ENCODE measurements at places on chromosomes 6 and 20. TPM values are rescaled to one million over a fixed set of nuclear protein-coding genes. Genes with fewer than 3 reads are reported as not detected.
A peak's percentile ranks its signal among the peaks of the same experiment; 100 is the strongest.

DNA sequence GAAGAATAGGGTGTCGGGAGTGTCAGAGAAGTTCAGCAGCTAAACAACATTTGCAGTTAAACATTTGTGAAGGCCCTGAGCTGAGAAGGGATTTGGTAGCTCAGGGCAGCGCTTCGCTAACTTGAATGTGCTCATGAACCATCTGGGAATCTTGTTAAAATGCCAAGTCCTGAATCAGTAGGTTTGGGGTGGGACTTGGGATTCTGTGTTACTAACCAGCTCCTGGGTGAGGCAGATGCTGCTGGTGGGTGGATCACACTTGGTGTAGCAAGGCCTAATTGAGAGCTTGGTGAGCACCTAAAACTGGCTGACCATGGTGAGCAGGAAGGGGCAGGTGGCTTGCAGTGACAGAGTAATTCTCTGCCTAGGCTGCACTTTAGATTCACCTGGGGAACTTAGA, 5.9 kb downstream of the PTPRA start:
- DNase-seq, result no peak

- DNase-seq, result no peak
Observed at GRCh38 chr20:50151034-50151743, 2.3 kb downstream of the PEDS1 start.

- DNase-seq, result no peak
Observed at GRCh38 chr6:115554060-115554459, 506.6 kb downstream of the FRK start.

DNA sequence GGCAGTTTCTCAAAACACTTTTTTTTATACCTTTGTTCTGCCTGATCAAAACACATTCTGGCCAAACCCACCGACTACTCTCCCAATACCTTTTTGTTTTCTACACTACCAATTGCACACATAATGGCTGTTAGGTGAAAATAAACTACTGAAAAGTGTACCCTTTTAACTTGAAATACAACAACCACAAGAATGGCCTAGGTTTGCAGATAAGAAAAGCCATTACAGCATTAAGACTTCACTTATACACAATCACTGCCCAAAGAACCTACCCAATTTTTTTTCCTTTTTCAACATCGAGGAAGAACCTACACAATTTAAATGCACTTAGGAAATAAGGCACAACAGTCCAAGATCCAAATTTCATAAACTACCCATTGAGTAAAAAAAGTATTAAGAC, 1.8 kb downstream of the SEC63 start:
- DNase-seq, result no peak

GRCh38 chr20:49633643-49634042, 65.7 kb upstream of the PTGIS start:
- DNase-seq, result no peak

DNA sequence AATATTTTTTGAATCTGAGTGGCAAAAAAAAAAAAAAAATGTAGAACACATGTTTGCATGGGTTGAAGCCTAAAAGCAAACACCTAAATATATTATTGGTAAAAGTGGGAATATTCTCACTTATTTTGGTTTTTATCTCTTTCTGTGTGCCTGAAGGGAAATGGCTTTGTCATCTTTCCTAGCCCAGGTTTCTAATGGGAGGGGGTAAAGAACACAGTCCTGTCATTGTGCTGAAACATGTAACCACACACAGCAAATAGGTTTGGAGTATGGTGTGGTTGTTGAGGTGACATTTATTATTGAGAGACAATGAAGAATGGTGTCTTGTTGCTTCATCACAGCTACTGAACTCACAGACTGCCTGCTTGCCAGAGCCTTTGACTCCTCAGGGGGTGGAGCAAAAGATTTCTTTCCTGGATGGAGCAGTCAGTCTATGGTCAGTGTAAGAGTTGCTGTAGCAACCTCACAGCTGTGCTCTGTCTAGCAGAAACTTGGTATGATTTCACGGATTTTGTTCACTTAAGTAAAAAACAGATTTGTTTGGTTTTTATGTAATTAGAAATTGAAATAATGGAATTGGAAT, 70.2 kb downstream of the CEP57L1 start:
- DNase-seq, result no peak

GRCh38 chr6:84095156-84095555, 61.6 kb downstream of the MRAP2 start:
- no peak for DNase-seq

DNA sequence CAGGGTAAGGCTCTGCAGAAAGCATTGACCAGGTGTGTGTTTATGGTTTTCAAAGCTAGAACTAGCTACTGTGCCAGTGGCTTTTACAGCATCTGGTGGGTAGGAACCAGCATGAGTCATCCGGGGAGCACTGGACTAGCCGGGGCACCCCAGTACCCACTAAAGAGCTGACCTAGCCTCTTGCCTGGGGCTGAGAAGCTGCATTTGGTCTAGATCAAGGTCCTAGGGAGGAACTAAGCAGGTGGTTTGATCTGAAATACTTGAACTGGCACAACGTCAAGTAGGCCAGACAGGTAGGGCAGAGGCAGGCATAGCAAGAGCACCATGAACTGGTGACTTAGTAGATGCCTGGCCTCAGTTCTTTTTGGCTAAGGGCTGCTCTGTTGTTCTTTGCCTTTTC, 109.8 kb upstream of the PTPRK start:
- no peak for DNase-seq

- no peak for DNase-seq
Observed at GRCh38 chr20:40050596-40050995, 638.4 kb downstream of the MAFB start.

GRCh38 chr20:41848180-41848579, 230.0 kb upstream of the CHD6 start:
- DNase-seq, result no peak

- no peak for DNase-seq
Observed at GRCh38 chr6:112439010-112439409, 91.9 kb downstream of the RFPL4B start.

GRCh38 chr20:46895906-46896242, 1.2 kb downstream of the EYA2 start:
- no peak for DNase-seq

DNA sequence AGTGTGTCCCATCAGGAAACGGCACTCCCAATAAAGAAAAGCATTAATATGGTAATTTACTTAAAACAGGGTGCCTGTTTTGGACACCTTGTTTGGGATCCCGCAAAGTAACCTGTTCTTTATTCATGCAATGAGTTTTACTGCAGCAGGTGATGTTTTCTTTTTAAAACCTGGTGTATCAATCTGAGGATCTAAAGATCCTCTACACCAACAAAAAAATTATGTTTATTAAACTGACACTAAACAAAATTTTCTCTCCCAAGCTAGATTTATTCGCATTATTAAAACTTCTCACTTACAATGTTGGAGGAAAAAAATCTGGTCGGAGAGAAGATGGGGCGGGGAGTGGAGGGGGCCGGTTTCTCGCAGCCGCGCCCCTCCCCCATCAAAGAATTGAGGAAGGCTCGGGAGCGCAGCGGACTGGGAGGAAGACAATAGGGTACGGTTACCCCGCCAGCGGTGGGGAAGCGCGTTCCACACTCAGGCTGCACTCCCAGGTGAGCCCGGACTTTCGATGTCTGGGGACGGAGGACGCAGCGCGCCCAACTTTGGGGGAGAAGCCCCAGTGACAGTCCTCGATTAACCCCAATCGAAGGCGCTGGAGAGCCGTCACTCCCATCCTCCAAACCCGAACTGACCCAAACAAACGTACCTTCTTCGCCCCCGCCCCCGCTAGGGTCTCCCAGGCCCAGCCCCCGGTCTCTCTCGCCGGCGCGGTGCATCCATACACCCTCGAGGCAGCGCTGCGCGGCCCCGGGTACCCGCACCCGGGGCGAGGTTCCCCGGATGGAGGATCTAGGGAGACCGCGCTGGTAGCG, 1.3 kb downstream of the CD24 start:
- no peak for DNase-seq

- no peak for DNase-seq
Observed at GRCh38 chr20:12409501-12409900, 491.8 kb downstream of the BTBD3 start.

- DNase-seq, result no peak
Observed at GRCh38 chr6:23073821-23074220, 504.5 kb downstream of the HDGFL1 start.

GRCh38 chr6:29887819-29888776, 54.2 kb upstream of the HLA-A start:
- DNase-seq, result peak; percentile 88

GRCh38 chr6:139925894-139926641, 551.6 kb upstream of the CITED2 start:
- DNase-seq, result no peak

- DNase-seq, result no peak
Observed at GRCh38 chr6:2917801-2918445, 14.8 kb upstream of the SERPINB9 start.

DNA sequence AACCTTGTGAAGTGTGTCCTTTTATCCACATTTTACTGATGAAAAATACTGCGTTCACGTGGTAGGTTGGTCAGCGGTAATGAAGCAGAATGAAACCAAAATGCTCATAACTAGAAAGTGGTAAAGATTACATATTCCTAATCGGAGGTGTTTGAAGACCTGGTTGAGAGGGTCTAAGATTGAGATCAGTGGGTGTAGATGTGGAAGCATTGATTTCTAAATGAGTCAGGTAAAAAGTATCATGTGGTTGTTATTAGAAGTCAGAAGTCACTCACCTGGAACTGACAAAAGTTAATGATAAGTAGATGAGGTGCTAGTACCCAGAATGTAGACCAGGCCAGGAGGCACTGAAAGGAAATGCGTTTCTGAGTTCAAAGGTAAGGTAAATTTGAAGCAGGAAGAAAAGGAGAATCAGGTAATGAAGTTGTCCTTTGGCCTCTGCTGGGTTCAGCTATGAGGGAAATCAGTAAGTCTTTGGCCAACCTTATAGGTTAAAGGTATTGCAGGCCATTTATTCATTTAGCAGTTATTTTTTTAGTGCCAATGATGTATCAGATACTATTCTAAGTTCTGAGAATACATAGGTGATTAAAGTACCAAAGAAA, 31.2 kb downstream of the FAM83B start:
- no peak for DNase-seq

GRCh38 chr20:25309395-25310267, 61.7 kb downstream of the PYGB start:
- peak; percentile 60 for DNase-seq

- DNase-seq, result peak; percentile 81
Observed at GRCh38 chr6:37283671-37284151, 25.8 kb upstream of the TMEM217 start.

DNA sequence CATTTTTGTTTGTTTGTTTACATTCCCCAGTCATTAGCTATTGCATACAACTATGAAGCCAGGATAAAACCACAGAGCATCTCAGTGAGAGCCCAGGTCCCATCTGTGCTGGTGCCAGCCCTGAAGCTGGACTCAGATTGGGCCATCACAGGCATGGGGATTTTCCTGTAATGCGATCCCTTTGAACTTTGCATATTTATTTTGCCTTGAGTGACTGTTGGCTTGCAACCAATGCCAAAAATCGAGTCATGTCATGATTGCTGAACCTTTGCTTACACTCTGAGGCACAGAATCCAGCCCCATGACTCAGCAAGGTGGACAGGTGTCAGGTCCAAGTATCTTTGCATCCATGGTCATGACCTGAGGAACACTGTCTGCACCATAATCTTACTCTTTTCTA, 46.2 kb upstream of the GGTLC1 start:
- DNase-seq, result no peak

DNA sequence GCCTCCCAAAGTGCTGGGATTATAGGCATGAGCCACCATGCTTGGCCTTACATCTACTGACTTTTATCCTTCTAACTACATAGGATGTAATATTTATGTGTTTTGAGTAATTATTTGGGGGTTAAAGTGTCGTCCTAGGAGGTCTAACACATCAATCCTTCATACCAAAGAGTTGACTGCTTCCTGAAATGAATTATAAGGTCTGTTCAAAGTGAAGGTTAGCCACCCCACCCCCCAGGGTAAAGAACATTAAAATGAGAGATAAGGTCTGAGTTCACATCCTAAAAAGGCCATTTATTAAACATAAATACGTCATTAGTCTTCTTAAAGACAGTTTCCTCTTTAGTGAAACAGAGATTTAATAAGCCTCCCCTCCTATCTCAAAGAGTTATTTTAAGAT, 33.8 kb downstream of the TNFAIP3 start:
- DNase-seq, result no peak

OR2J3 gene
- not detected for total RNA-seq

GTSF1L gene
- not detected for total RNA-seq

CD2AP gene
- 10.8 TPM for total RNA-seq

TBX18 gene
- total RNA-seq, result 5.5 TPM

ZSCAN23 gene
- total RNA-seq, result 2.1 TPM

GRIK2 gene
- total RNA-seq, result 5.5 TPM

SOBP gene
- total RNA-seq, result 15.6 TPM

RAD21L1 gene
- total RNA-seq, result not detected

ZNF165 gene
- 0.56 TPM for total RNA-seq

PBOV1 gene
- not detected for total RNA-seq

KCNK15 gene
- 0.19 TPM for total RNA-seq

CRISP2 gene
- not detected for total RNA-seq

TRIM10 gene
- total RNA-seq, result not detected

SLPI gene
- 1.2 TPM for total RNA-seq

BPIFA1 gene
- total RNA-seq, result not detected

Measured in Right ventricle myocardium superior (tissue), 1 donor.